Stimulated activated CD4-positive, alpha-beta T cell treated with anti-CD3 and anti-CD28 coated beads, Interleukin-12 subunit alpha, Interleukin-12 subunit beta, amount 100 ng/mL, for 24 hours (primary cell): ENCODE measurements at places on chromosomes 3 and 15.

DNA sequence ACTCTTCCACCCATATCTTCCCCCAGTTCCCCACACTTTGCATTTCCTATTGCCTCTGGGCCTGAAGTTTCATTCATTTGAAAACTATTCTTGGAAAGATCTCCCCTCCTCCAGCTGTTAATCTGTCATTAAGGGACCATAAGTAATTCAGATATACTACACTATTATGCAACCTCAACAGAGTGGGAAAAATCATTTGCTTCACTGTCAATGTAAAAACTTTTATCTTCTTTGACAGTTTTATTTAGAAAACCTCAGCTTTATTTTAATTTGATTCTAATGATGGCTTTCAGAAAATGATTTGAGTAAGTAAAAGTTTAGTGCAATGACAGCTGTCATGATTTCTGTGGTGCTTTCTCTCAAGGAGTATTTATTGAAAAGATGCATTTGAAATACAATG lies 435.3 kb upstream of the KCNMB2 start:
- DNase-seq: no peak

DNA sequence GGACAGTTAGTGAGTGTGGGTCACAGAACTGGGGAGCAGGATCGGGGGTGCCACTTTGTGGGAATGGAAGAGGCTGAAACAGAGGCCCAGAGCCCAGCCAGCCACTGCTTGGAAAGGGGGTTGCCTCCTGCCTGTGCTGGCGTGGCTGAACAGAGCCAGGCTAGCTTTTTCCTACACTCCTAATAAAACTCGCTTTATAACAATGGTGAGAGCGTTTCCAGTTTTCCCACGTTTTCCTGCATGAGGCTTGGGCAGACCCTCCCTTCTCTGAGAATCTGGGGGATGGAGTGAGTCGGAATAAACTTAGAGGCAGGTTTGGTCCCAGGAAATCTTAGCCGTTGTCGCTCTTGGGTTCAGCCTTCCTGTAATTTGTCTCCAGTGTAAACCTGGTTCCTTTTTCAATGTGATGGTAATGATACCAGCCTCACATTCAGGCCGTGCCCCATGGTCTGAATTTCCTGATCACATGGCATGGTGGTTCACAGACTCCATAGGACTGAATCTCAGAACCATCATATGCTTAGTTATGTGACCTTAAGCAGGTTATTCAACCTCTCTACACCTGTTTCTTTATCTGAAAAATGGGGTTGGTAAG lies 6.5 kb upstream of the FGD5 start:
- no peak for DNase-seq

DNA sequence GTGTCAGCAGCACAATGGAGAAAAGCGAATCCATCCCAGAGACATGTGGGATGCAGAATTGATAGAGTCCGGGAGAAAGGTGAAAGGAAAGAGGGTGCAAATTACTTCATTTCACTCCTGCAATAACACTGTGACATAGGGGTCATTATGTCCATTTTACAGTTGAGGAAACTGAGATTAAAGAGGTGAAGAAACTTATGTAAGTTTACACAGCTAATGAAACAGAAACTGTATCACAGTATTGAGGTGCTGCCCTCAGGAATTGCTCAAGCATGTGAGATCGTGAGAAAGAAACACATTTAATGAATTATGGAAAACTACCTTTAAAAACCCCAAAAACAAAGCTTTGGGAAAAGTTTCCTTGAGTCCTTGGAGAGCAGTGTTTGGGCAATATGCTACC lies 103.6 kb upstream of the PFN2 start:
- DNase-seq: no peak

- DNase-seq: no peak
Observed at GRCh38 chr15:101049856-101050622, 130.9 kb downstream of the LRRK1 start.

- DNase-seq: no peak
Observed at GRCh38 chr3:131326307-131326706, 55.3 kb upstream of the NUDT16 start.

GRCh38 chr15:57542505-57542817 lies 49.2 kb upstream of the MYZAP start:
- DNase-seq: no peak

- no peak for DNase-seq
Observed at GRCh38 chr15:67050522-67051087, 14.8 kb upstream of the SMAD3 start.

DNA sequence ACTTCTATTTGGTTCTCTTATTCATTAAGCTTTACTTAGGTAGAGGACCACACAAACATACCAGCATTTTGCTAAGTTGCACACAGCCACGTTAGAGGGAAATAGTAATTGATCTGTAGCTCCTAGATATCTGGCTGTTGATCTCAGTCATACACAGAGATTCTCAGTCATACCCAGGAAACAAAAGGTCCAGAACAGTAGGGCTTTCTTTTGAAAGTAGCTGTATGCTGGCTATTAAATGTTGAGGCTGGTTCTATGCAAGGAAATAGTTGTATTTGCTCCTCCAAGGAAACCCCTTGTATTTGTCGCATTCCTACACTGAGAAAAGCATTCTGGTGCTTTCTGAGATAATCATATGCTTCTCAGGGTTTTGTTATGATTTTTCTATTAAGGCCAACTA lies 523.8 kb downstream of the SOX2 start:
- no peak for DNase-seq

- DNase-seq: no peak
Observed at GRCh38 chr3:11944052-11944673, 60.0 kb upstream of the SYN2 start.

DNA sequence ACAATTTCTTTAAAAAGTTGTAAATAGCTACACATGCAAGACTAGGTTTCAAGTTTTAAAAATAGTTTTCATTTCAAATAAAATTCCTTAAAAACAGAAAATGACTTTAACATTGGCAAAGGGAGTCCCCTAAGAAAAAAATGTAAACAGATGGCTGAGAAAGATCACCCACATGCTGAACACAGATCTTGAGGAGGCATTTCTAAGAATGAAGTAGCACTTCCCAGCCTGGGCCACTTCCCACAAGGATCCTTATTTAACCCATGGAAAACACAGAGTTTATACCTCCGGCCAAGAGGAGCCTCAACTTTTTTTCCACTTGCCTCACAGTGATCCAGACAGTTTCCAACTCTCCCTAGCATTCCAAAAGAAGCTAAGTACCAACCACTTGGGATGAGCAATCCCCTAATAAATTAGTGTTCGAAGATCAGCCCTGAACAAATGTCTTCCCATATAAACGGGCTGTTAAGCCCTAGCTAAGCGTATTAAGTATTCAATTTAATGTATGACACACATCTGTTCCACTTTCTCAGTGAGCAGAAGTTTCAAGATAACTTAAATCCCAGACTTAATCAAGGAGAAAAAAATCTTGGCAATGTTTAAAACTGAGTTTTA lies 61.4 kb downstream of the GADL1 start:
- DNase-seq: no peak

DNA sequence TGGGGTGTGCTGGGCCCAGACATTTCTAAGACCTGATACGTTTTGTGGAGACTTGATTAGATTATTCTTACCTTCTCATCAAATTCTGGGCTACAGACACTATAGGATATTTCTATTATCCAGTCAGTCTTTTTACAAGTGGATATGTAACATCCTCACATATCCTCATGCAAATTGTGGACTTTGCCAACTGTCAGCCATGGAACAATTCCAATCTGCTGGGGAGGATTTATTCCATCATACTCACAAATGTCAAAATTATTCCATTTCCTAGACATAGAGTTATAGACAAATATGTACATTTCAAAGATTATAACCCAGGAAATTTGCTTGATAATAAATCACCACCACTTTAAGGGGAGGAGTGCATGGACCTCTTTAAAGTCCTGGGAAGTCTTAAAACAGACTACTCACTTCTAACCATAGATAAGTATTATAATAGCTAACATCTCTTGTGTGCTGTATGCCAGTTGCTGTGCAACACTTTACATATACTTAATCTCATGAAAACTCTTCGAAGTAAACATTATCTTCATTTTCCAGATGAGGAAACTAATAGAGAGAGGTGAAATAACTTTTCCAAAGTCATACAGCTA lies 44.4 kb downstream of the CADPS start:
- no peak for DNase-seq

GRCh38 chr3:159263750-159264553 lies 462.1 kb downstream of the MFSD1 start:
- DNase-seq: no peak

- no peak for DNase-seq
Observed at GRCh38 chr3:51836606-51837005, 24.8 kb upstream of the IQCF2 start.

- DNase-seq: no peak
Observed at GRCh38 chr3:114216186-114216970, 21.0 kb downstream of the ZNF80 start.

- no peak for DNase-seq
Observed at GRCh38 chr15:39613271-39613670, 32.4 kb downstream of the THBS1 start.

DNA sequence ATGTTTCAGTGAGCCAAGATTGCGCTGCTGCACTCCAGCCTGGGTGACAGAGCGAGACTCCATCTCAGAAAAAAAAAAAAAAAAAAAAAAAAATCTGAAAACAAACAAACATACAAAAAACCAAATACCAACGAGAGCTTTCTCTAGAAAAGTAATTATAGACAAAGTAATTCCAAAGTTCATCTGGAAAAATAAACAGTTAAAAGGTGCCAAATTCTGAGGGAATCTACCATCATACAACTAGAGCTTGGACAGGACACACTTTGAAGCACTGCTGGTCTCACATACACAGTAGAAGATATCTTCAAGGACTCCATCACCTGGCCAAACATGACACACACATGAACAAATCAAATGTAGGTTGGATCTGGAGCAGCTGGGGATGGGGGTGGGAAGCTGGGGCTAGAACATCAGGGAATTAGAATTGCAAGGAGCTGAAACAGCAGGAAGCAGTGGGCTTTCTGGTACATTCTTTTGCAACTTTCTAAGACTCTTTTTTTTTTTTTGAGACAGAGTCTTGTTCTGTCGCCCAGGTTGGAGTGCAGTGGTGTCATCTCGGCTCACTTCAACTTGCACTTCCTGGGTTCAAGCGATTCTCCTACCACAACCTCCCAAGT lies 41.1 kb upstream of the CTSH start:
- no peak for DNase-seq

GRCh38 chr3:36911990-36912804 lies 32.7 kb downstream of the TRANK1 start:
- DNase-seq: peak; percentile 6

DNA sequence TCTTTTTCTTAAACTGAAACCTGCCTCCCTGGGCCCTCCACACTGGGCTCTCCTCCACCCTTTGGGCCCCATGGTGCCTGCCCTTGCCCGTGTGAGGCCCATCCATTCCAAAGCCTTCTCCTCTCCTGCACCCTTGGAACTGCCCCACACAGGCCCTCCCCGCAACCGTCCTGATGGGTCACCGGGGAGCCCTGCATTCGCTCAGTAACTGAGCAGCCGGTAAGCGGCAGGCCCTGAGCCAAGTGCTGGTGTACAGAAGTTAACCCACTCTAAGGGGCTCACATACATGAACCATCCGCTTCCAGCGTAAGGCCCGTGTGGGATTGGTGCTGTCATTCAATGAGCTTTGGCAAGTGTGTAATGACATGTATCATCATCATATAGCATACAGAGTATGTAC lies 5.4 kb upstream of the LRRC15 start:
- DNase-seq: no peak

- no peak for DNase-seq
Observed at GRCh38 chr3:149736175-149736952, 15.9 kb downstream of the COMMD2 start.

- DNase-seq: no peak
Observed at GRCh38 chr3:52057812-52058495, 1.6 kb upstream of the DUSP7 start.
